ENCODE measurements at places on chromosomes 13 and 19.

GRCh38 chr19:3105641-3106508 lies 11.7 kb downstream of the GNA11 start:
- no peak for DNase-seq

GRCh38 chr13:33940898-33941297 lies 122.9 kb downstream of the RFC3 start:
- DNase-seq = no peak

DNA sequence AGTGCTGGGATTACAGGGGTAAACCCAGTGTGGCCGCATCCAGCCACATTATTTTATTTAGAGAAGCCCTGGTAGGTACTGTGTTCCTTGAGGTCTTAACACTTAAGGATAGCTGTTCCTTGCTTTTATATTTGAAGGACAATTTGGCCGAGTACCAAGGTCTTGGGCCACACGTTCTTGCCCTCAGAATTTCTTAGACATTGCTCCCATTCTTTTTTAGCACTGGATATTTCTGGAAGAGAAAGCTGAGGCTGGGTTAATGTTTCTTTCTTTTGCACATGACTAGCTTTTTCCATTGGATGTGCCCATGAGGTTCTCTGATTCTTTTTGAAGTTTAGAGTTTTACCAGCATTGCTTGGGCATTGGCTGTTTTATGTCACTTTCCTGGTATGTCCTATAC lies 5.5 kb upstream of the RNF113B start:
- DNase-seq = no peak

- DNase-seq = no peak
Measured at GRCh38 chr13:105336706-105337576, 1198.5 kb downstream of the EFNB2 start.

- no peak for DNase-seq
Measured at GRCh38 chr19:7921302-7921966, 1.3 kb downstream of the SNAPC2 start.

- no peak for DNase-seq
Measured at GRCh38 chr19:4829001-4829712, 2.4 kb downstream of the TICAM1 start.

DNA sequence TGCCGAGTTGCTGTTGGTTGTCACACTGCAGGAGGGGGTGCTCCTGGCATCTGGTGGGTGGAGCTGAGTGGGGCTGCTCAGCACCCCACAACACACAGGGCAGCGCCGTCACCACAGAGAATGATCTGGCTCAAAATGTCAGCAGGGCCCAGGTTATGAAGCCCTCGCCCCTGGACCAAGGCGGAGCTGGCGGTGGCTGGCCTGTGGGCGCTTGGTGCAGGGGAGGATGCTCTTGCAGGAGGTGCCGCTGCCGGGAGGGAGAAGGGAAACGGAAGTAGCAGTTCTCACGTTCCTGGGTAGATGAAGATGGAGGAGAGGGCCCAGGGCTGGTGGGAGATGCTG lies 14.2 kb upstream of the LENG8 start:
- peak; percentile 10 for DNase-seq

DNA sequence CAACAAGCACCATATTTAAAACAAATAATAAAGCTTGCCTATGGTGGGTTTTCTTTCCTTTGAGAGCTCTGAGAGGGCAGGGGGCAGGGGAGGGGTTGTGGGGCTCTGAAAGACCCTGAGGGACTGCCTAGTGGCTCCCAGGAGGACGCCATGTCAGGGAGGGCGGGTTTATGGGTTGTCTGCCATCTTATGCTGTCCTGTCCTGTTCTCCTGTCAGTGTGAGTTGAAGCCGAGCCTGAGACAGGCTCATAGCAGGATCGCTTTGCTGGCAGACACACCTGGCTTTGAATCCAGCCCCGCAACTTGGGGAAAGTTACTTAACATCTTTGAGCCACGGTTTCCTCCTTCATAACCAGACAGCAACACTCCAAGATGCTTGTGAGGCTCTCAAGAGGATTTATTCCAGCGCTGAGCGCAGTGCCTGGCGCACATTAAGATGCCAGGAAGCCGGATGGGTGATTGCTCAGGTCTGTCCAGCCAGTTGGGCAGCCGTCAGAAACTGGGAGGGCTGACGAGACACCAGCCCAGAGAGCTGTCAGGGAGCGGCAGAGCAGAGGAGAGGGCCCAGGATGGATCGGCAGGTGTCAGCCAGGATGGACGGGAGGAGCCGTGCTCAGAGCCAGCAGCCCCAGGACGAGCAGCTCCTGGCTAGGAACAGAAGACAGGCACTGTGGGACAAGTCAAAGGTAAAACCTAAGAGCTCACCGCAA lies 36.8 kb upstream of the C1QTNF9 start:
- DNase-seq = peak; percentile 44

DNA sequence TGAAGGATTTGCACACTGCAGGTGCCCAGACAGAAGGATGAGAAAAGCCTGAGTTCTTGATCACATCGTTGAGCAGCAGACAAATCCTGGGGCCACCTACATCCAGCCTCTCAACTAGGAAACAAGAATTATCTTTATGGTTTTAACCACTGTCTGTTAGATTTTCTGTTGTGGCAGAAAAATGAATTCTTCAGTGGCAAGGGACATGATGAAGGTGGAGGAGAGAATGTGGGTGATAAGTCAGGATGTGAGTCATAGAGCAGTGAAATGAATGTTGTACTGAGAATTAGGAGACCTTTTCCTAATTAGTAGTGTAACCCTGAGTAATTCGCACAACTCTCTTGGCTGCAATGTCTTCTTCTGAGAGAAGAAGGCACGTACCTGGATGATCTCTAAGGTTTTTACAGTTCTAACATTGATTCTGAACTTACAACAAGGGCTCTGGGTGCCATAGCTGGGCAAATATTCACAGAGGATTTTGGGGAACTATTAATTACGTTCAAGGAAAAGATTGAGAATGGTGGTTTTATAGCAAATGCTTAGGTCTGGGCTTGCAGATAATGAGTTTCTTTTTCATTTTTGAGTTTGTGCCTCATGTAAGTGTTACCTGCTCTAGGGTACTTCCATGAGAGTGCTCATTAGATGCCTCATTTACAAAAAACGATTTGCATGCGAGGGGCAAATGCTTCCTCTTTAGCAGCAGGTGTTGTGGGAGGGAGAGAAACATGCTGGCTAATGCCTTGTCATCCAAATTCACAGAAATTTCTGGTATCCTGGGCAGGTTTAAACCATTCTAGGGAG lies 111.0 kb upstream of the KL start:
- DNase-seq = no peak

DNA sequence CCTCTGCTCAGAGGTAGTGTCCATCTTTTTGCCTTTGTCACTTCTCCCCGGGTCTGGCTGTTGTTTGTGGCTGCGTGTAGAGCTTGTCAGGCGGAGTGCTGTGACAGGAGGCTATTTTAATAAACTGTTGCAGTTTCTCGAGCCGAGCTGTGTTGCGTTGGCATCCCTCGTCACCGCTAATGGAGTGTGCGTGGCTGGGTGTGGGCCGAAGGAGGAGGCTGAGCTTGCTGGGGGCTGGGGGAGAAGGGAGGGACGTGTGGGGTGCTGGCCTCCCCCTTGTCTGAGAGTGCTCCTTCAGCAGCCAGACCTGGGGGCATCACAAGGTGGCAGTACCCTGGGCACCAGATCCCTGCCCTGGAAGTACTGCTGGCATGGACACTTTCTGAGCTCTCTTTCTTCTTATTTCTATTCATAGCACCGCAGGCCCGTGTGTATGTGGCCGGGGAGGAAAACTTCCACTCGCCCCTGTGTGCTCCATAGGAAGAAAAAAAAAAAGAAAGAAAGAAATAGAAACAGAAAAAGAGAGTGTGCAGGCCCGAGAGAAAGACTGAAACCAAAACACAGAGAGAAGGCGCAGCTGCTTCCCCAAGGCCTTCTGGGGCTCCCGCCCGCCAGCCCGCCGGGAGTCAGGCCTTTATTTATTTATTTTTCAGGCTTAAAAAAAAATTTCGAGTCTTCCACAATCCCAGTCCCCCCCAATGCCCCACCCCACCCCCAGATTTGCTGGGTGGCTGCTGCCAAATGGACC lies 27.0 kb downstream of the NFIX start:
- DNase-seq = no peak

DNA sequence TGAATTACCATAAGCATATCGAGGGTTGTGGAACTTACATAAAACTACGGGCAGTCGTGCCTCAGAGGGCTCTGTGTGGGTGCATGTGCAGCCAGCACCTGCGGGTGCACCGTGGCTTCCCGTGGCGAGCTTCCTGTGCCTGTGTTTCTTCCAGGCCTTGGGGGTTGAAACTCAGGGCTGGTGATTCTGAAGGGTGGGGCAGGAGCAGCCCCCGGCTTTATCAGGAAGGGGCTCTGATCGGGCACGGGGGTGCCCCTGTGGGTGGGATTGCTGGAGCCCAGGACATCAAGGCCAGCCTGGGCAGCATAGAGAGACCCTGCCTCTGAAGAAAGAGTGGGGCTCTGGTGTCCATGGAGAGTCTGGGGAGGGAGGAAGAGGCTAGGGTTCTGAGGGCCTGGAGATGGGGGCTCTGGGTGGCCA lies 11.1 kb downstream of the ATP4B start:
- DNase-seq = no peak

DNA sequence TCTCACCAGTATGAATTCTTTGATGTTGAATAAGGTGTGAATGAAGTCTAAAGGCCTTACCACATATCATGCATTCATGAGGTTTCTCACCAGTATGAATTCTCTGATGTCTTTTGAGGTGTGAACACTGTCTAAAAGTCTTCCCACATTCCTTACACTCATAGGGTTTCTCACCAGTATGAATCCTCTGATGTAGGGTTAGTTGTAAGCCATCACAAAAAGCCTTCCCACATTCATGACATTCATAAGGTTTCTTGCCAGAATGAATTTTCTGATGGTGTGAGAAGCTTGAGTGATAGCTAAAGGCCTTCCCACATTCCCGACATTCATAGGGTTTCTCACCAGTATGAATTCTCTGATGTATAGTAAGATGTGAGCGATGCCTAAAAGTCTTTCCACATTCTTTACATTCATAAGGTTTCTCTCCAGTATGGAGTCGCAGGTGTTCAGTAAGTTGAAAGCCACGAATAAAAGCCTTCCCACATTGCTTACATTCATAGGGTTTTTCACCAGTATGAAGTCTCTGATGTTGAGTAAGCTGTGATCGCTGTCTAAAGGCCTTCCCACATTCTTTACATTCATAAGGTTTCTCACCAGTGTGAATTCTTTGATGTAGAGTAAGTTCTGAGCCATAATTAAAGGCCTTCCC lies 27.7 kb downstream of the ZNF461 start:
- no peak for DNase-seq

GRCh38 chr13:39618561-39618960 lies 15.6 kb upstream of the LHFPL6 start:
- DNase-seq = no peak

GRCh38 chr19:33809960-33810359 lies 13.3 kb downstream of the KCTD15 start:
- DNase-seq = no peak
